Activated T-helper 1 cell treated with anti-CD3 and anti-CD28 coated beads, Interleukin-2, amount 50 U/mL, for 16 hours (primary cell): ENCODE measurements at places on chromosomes 11 and 22.

GRCh38 chr11:34203377-34203871 is 98.0 kb downstream of the NAT10 start:
- DNase-seq, result no peak

GRCh38 chr22:23745791-23746190 is 5.1 kb downstream of the ZNF70 start:
- DNase-seq, result no peak

GRCh38 chr22:41758231-41758630 is 42.2 kb upstream of the CCDC134 start:
- DNase-seq, result no peak

DNA sequence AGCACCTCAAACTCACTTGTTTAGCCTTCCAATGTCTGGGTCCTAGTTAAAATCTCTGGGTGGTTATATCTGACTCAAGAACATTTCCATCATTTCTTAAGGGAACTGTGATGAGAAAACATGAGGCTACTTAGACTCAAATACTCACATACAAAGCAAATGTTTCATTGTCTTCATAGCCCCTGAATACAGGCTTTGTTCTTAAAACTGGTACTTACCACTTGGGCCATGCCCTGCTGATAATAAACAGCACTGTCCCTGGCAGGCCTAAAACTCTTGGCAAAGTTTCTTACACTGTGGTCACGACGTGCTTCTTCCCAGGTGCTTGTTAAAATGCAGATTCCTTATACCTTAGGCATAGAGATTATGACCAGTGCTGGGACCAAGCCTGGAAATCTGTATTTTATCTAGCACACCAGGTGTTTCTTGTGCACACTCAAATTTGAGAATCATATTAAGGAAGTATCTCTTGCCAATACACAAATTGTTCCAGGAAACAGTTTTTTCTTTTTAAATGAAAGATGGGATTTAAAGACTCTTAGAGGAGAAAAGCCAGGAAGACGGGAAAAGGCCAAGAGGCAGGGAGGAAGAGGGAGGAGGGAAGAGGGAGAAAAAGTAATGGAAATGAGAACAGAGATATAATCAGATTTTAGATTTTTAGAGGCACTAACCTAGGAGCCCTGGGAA is 287.9 kb upstream of the MPPED2 start:
- DNase-seq, result no peak

DNA sequence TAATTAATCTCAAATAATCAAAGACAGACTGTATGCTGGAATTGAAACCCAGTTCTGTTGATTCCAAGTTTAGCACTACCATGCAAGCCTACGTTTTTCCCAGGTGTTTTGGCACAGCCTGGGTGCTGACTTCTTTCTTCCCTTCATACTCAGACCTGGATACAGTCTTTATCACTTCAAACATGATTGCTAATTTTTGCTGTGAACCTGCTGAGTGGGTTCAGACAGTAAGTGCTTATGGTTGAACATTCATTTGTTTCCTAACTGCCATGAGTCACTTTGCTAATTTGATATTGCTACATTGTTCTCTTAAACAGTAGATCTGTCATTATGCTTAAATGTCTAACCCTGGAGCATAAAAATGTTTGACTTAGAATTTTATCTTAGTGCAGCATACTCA is 12.2 kb downstream of the PAAF1 start:
- DNase-seq, result no peak
